ENCODE measurements at places on chromosomes 5 and 9.

- DNase-seq = no peak
Observed at GRCh38 chr5:34510002-34510401, 146.1 kb upstream of the RAI14 start.

DNA sequence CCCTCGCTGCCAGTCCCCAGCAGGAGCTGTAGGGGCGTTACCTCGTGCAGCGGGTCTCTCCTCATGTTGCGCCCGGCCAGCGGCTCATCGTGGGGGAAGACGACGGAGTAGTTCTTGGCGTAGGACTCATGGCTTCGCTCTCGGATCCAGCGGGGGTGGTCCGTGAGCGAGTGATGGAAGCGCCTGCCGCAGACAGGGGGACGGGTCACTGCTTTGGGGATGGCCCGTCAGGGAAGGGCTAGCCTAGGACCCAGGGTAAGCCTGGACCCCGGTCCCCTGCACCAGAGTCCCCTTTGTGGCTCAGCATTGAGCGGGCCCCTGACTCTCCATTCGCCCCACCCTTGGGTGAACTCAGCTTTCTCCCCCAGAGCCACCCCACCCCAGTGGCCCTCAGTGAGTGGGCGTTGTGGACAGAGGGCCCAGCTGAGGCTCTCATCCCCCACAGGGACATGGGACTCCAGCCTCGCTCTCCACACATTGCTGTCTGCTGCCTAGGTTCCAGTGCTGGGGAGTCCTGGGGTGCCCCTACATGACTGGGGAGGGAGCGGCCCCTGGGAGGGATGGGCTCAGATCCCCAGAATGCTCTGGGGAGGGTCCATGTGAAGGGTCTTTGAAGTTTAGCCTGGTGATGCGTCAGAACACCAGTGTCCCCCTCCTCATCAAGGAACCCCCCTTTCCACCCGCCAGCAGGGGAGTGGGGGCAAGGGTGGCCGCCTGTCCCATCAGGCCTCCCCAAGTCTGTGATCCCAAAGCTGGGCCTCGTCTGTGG is 29.7 kb downstream of the SARDH start:
- no peak for DNase-seq

DNA sequence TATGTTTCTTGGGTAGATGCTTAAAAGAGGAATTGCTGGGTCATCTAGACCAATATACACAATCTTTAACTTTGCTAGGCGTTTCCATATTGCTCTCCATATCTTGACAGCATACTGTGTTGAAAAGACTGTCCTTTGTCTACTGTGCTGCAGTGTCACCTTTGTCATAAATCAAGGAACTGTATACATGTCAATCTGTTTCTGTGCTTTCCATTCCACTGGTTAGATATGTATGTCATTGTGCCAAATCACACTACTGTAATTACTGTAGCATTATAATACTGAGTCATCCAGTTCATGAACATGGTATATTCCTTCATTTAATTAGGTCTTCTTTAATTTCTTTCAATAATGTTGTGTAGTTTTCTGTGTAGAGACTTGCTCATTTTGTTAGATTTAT is 149.7 kb upstream of the RASGRF2 start:
- DNase-seq = no peak

DNA sequence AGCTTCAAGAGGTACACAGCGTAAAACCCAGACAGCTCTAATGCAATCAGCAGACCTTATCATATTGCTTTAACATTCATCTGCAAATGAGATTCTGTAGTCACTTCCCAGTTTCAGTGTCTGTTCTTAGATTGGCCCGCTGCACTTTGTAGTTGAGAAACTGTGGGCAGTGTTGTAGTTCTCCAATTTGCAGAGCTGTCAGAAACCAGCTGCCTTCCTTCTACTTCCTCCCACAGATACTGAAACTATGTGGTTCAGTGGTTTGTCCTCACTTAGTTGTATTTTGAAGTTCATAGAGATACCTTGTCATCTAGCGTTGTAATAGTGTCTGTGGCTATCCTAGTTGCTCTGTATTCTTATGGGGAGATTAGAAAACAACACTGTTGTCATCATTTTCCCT is 39.6 kb upstream of the TRIM36 start:
- DNase-seq = no peak

GRCh38 chr9:100071271-100071670 is 27.5 kb downstream of the ERP44 start:
- no peak for DNase-seq

DNA sequence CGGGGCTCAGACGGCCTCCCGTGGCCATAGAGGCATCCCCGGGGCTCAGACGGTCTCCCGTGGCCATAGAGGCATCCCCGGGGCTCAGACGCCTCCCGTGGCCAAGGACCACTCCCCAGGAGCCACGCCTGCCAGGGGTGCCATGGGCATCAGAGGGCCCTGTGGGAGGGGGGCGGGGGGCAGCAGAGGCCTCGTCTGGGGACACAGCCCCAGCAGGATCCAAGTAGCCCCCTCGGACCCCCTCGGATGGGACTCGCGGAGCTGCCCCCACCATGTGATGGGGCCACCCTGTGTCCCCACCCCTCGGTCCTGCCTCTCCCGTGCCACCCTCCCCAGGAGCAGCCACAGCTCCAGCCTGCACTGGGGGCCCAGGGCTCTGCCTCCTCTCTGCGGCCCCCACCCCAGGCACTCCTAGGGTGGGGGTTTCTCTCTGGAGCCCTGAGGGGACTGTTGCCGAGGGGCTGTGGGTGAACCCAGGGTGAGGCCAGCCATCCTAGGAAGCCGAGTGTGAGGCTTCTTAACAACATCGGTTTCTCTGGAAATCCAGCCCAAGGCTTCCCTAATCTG is 2.5 kb downstream of the ENTPD8 start:
- no peak for DNase-seq

DNA sequence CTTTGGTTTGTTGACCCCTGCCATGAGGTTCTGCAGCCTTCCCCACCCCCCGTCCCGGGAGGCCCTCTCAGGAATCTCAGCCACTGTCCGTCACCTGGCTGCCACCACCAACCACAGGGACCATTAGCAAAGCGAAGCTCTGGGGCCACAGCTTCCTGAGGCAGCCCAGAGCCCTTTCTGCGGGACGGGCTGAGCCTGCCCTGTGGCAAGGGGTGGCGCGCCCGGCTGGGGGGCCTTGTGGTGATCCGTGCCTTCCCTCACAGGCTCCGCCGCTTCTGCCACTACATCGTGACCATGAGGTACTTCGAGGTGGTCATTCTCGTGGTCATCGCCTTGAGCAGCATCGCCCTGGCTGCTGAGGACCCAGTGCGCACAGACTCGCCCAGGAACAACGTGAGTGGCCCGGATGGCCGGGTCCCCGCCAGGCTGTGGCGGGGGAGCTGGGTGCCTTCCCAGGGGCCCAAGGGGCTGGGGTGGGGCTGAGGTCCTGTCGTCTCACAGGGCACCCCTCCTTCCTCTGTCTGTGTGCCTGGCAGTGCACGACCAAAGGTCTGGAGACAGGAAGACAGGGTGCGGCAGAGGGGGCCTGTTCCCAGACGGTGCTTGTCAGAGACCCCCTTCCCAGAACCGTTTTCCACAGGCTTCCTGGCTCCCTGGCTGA is 169.2 kb downstream of the CACNA1B start:
- DNase-seq = no peak

GRCh38 chr9:130711469-130711868 is 17.9 kb downstream of the EXOSC2 start:
- DNase-seq = no peak

- DNase-seq = no peak
Observed at GRCh38 chr5:84986688-84987087, 602.0 kb upstream of the EDIL3 start.

DNA sequence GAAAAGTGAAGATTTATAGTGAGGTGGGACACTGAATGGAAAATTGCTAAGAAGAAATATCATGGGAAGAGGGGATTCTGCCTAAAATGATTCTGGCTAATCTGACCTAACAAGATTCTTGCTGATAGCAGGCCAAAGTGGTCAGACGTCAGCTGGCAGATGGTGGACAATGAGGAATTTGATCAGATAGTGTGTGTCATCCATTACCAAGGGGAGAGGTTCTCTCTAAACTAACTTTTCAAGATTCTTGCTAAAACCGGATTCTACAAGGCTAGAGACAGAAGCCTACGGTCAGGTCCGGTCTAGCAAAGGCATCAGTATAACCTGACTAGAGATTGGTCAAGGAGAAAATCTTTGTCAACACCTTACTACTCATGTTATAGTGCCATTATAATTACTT is 306.0 kb downstream of the ZNF608 start:
- no peak for DNase-seq

GRCh38 chr5:173594061-173594460 is 22.4 kb downstream of the BOD1 start:
- no peak for DNase-seq

DNA sequence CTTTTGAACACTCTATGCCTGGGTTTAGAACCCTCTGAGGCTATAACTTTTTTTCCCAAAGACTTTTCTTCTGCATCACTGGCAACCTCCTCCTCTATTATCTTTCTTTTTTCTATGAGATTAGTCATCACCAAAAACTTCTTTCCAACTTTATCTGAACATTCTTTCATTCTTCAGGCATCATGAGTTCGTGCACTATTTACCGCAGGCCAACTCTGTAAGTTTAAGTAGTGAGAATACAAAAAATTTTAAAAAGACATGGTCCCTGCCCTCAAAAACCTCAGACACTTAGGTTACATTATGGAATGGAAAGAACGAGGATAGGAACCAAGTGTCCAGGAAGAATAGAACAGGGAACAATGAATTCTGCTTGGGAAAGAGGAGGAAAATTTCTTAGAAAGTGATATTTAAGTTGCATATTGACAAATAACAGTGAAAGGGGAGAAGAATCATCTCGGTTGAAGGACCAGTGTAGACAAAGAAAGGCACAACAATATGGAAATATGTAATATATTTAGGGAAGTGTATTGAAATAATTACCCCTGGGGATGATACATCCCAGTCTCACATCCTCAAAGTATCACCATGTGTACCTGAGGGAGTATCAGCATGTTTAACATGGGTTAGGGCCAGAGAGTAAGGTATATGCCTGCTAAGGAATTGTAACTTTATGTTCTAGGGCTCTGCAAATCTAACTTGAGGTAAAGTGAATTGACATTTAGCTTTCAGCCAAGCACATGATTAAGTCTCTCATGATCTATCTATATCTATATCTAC is 196.5 kb upstream of the NREP start:
- no peak for DNase-seq

GRCh38 chr5:100448111-100448528 is 87.1 kb upstream of the FAM174A start:
- DNase-seq = no peak

- DNase-seq = no peak
Observed at GRCh38 chr9:93948441-93949072, 6.6 kb downstream of the BARX1 start.

DNA sequence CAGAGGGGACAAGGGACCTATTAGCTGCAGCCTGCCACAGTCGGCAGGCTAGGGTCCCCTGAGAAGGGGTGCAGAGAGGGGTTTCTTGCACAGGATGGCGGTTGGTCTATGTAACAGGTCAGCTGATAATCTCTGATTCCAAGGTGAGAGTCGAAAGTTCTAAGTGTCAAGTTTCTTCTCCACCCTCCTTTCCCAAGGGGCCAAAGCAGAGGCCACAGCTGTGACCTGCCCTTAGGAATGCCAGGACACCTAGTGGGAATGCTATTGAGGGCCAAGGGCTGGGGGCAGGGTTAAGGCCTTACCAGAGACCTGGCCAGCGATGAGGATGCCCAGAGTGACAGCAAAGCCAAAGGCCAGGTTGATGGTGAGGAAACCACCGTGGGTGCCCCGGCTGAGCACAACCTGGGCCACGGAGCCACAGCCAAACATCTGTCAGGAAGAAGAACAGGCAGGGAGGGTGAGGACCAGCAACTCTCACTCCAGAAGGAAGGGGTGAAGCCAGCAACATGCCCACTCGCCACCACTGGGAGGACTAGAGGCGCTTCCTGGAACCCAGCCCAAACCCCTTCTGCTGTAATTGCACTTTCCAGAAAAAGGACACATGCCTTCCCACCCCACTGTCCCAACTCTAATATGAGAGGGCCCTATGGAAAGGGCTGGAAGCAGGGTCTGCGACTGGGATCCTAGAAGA is 3.8 kb downstream of the AQP3 start:
- DNase-seq = no peak

DNA sequence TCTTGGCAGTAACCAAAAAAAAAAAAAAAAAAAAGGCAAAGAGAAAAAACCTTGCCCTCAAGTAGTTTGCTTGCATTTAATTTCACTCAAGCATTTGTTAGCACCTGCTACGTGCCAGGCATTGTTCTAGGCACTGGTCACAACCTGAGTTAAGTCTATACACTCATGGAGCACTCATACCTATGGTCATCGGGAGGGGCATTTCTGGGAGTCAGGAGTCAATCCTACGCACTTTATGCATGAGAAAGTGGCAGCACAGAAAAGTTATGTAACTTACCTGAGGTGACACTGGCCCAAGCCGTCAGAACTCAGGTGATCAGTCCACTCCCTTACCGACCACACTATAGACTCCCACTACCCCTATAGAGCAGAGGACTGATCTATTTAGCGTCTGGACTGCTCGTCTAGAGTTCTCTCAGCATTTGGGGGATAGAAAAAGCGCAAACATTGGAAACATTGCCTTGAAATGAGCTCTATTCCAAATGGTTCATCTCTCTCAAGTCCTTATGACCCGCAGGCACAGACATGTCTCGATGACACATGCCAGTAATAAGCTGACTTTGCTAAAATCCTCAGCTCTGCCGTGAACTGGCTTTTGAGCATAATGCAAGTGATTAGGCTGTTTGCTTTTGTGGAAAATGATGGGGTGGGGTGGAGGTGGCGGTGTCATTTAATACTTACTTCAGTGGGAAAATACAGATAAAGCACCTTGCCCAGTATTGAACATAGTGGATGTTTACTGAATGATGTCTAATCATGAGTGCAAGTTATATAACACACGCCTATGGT is 160.2 kb downstream of the ARHGEF28 start:
- DNase-seq = no peak

DNA sequence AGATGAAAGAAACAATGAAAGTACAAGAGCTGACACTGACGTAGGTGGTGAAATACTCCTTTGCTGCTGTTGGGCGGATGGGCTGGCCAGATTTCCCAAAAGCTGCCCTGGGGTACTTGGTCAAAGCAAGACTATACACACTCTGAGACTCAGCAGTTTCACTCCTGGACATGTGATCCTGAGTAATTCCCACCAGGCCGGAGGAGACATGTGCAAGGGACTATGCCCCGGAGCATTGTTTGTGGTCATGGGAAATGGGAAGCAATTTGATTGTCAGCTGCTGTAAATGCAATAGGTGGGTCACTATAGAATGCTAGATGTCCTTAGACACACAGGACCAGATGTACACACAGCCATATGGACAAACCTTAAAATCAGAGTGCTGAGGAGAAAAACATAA is 116.1 kb downstream of the DCP2 start:
- no peak for DNase-seq

DNA sequence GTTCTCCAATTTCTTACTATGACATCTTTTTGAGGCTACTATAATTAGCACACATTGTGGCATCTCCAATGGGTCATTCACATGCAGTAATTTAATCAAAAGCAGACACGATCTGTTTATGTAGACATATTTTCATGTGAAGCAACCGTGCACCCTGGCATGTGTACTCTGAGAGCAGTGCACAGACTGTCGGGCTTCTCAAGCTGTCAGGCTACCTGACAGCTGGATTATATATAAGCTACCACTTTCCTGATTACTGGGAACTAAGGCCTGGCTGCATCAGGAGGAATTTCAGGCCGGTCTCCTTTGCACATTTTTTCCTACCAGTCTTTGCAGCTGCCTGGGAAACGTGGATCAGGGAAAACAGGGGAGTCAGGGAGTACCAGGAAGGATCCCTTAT is 197.5 kb downstream of the MAPKAP1 start:
- no peak for DNase-seq

- no peak for DNase-seq
Observed at GRCh38 chr5:5169466-5169865, 29.3 kb downstream of the ADAMTS16 start.

GRCh38 chr9:26311463-26311995 is 581.1 kb downstream of the CAAP1 start:
- DNase-seq = no peak

Measured in NCI-H2029 (cell line).